Activated CD4-positive, alpha-beta T cell treated with anti-CD3 and anti-CD28 coated beads, Interleukin-10, Interleukin-2, amounts not matched to agents 100 ng/mL and 50 ng/mL, durations not matched to agents 16 hours and 8 hours (primary cell): ENCODE measurements at places on chromosomes 1 and 21.

DNA sequence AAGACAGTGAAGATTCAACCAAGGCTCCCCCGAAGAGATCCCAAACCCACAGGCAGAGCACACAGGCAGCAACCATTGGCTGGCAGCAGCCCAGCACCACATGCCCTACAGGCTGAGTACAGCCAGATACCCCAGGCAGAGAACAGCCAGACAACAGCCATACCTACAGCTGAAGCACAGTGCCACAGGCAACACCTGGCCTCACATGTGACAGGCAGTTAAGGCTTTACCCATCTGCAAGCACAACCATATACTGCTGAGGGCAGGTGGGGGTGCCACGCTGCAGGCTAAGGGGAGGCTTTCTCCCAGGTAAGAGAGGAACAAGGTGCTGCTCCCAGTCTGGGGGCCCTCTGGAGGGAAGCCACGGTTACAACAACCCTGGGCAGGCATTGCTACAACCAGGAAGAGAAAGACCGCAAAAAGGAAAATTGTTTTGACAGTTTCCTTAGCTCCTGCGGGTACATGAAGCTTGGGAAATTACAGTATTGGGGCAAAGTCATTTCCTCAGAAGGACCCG, 12.3 kb downstream of the CHIT1 start:
- no peak for DNase-seq

DNA sequence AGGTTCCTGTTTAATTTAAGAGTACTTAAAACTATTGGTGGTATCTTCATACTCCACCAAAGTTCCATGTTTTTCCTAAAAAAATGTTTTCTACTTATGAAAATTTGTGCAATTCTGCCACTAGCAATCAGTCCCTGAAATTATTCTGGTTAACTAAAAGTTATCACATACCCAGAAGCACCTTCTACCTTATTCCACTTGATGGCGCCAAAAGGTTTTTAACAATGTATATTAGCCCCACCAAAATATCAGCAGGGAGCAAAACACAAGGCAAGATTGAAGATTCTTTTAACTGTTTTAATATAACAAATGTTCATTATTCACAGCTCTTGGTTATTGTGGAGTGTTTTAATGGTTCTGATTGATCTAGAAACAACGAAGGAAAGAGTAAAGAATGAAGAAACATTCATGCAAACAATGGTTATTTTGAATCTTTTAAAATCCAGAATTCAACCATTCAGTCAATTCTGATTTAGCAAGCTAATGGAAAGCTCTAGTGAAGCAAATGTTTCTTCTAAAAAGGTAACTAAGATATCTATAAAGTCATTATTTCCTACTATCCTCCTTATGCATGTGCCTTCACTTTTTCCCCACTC, 67.2 kb downstream of the TTLL7 start:
- DNase-seq, result peak; percentile 48

DNA sequence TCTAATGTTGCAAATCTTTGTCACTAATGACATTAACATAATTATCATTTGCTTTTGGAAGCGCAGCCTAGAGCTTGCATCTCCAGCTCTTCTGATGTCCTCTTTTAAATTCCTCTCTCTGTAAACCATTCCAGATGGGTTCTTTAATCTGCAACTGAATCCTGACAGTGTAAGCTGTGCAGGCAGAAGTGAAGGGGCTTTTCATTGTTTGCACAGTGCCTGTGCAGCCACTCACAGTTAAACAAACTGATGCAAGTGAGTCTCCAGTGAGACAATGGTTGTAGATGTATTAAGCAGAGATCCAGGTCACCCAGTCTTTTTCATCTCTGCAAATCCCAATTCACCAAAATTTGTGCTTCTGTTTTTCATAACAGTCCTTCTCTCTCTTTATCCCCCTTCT, 22.5 kb upstream of the FCRL5 start:
- no peak for DNase-seq

DNA sequence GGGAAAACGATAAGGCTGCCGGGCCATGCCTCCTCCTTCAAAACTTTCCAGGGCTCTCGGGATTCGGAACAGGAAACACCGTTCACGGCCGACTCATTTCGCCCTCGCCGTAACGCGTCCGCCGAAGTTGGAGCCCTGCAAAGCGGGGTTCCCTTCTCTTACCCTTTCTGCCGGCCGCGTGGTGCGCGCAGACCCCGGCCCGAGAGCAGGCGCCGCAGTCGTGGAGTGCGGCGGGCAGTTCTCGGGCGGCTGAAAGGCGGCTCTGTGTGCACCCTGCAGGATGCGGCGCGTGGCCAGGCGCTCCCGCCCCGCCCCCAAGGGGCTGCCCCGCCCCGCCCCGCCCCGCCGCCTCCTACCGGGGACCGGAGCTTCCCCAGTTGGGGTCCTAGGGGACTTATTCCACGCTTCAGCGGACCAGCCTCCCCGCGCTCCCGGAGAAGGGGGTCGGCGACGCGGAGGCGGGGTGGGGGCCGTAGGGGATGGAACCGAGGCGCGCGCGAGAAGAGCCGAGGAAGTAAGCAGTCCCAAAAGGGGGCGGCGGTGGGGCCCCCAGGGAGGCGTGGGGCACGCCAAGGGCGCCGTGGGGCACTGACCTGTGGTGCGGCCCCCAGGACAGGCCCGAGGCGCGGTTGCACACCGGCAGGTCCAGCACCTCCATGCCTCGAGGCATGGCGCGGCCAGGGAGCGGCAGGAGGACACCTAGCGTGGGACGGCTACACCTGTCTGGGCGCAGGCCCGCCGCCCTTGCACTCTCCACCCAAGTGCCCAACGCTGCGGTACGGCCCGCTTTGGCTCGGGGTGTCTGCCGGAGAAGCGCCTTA, at the start of gene MCOLN2:
MCOLN2 (minus strand) TSS at position 268 of the 821 bp plus-strand sequence; CDS start at position 27, 241 bp downstream.
- DNase-seq, result peak; percentile 68

DNA sequence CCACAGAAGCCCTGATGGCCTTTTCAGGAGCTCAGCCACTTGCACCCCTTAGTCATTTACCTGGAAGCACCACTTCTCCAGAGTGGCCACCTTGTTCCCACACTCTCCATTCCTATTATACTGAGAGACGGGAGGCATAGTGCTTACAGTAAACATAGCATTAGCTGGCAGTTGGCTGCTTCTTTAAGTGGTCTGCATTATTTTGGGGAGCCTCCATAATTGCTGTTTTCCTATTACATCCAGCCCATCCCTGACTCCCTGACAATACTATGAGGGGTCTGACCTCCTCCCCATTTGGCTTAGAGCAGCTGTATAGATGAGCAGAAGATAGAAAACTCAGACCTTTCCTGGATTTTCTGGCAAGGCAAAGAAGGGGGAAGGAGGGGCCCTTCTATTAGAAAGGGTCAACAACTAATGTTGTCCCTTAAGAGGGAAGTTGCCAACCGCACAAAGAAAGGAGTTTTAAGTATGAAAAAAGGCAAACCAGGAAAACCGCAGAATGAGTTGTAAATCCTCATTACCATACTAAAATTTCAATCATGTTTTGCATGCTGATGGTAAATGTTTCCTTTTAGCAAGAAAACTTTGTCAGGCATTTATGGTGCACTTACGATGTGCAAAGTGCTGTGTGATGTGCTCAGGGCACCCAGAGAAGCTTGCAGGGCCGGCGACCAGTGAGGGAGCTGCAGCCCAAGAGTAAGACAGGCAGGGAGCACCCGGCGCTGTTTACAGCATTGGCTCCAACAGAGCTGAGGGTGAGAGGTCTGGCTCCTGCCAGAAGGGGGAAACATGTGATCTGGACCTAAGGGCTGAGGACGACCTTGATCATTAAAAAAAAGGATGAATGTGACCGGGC, 167.3 kb downstream of the ZZZ3 start:
- DNase-seq, result no peak

- no peak for DNase-seq
These were observed 274.8 kb upstream of the RUNX1 start for GRCh38 chr21:35323947-35324346.

DNA sequence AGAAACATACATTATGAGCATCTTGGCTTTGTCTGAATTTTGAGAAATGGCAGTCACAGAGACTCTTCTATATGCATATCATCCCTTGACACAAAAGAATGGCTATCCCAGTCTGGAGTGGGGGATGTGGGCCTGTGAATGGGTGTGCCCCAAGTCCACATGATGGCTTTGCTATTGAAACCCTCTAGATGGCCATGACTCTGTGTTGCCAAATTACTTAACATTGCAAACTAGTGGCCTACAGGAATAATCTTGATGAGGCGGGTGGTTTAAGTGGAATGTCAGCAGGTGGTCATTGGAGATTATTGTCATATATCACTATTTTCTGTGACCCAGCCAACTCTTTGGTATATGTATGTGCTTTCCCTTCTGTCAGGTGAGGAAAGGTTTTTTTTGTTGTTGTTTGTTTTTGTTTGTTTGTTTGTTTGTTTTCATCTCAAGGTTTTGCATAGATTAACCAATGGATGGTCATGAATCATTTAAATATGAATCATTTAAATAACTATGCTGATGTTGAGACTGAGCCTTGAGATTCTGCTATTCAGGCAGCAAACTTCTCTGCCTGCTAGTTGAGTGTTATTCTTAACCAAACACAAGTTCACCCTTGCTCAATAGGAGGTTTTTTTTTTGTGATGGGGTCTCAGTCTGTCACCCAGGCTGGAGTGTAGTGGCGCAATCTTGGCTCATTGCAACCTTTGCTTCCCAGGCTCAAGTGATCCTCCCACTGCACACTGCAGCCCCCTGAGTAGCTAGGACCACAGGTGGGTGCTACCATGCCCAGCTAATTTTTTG, 103.0 kb downstream of the NOS1AP start:
- DNase-seq, result no peak

GRCh38 chr1:88982055-88982454, 10.4 kb downstream of the KYAT3 start:
- DNase-seq, result peak; percentile 70

GRCh38 chr21:33975548-33976081, 60.0 kb upstream of the ATP5PO start:
- peak; percentile 93 for DNase-seq

- peak; percentile 67 for DNase-seq
These were observed 2.1 kb upstream of the S100A2 start for GRCh38 chr1:153567621-153568366.

DNA sequence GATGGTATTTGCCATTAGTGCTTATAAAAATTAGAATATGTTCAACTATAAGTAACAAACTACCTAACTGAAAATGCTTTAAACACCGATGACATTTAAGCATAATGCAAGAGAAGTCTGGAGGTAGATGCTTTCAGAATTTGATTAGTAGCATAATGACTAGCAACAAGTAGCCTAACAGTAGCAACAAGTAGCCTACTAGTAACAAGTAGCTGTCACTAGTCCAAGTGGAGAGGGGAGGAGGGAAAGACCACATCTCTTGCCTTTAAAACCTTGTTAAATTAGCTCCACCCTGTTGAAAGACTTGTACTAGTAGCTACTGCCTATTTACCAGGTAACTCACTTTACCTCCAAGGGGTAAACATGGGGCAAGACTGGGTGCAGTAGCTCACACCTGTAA, 7.9 kb downstream of the GPR88 start:
- no peak for DNase-seq

GRCh38 chr1:186754542-186755145, 74.1 kb upstream of the PLA2G4A start:
- no peak for DNase-seq

DNA sequence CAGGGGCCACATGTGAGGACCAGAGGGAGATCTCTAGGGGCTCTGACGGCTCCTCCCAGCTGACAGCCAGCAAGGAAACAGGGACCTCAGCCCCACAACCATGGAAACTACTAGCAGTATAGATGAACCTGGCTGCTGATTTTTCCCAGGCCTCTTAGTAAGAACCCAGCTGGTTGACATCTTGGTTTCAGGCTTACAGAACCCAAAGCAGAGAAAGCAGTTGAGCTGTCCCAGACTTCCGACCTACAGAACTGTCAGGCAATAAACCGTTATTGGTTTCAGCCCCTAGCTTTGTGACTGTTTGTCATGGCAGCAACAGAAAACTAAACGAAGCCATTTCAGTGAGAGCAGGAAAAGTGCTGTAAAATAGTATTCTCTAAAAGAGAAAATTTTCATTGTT, 36.4 kb downstream of the ETS2 start:
- no peak for DNase-seq

GRCh38 chr21:34181431-34182039, 108.2 kb downstream of the MRPS6 start:
- no peak for DNase-seq

GRCh38 chr1:145997016-145997717, 788 bp upstream of the TXNIP start:
- DNase-seq, result peak; percentile 72

DNA sequence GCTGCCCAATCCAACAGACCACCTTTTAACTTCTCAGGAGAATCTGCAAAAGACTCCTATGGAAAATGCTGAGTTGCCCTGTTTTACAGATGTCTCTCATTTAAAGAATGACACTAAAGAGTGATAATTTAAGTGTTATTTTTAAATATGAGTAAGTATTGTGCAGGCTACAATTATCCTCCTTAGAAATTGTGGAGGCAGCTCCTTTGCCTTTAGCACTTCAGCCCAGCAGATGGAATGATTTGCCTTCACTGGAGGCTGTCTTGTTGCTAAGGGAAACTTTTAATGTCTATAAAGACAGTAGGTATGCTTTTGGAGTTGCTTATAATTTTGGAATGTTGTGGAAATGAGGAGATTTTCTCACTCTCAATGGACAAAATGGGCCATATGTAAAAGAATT, 1345.5 kb downstream of the NCAM2 start:
- no peak for DNase-seq

- DNase-seq, result no peak
These were observed 206.9 kb upstream of the LMO4 start for GRCh38 chr1:87121711-87122163.

DNA sequence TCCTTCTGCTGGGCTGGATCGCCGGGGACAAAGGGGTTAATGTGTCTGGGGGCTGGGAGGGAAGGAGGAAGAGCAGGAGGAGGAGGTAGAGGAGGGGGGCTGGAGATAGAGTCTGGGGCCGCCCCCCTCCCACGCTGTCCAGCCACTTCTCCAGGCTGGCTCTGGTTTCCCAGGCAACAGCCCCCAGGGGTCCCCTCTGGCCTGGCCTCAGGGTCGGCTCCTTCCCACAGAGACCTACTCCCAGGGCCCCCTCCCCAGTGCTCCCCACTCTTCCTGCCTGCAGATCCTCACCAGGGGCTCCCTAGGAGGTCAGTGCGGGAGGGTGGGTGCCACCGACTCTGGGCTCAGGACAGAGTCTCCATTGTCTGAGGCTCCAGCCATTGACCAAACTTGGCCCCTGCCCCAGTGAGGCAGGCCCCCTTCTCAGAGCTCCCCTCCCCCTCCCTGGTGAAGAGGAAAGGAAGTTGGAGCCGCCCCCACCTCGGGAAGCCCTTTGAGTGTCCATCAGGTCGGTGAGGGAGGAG, 34.1 kb downstream of the ARHGEF10L start:
- no peak for DNase-seq

GRCh38 chr1:184520336-184520735, 133.5 kb downstream of the C1orf21 start:
- DNase-seq, result no peak

- DNase-seq, result no peak
These were observed 126.9 kb downstream of the SETD4 start for GRCh38 chr21:35933466-35933865.

- no peak for DNase-seq
These were observed 23.6 kb downstream of the VANGL2 start for GRCh38 chr1:160423966-160424365.

GRCh38 chr1:227070638-227071285, 130.7 kb downstream of the COQ8A start:
- no peak for DNase-seq

GRCh38 chr21:40646651-40647050, 200.3 kb downstream of the DSCAM start:
- DNase-seq, result no peak

- DNase-seq, result no peak
These were observed 6.8 kb upstream of the IL24 start for GRCh38 chr1:206890125-206891060.

- no peak for DNase-seq
These were observed 118.2 kb upstream of the ADGRL2 start for GRCh38 chr1:81682490-81682889.
